ENCODE measurements at places on chromosomes 6 and 20. TPM values are rescaled to one million over a fixed set of nuclear protein-coding genes. Genes with fewer than 3 reads are reported as not detected.

DNA sequence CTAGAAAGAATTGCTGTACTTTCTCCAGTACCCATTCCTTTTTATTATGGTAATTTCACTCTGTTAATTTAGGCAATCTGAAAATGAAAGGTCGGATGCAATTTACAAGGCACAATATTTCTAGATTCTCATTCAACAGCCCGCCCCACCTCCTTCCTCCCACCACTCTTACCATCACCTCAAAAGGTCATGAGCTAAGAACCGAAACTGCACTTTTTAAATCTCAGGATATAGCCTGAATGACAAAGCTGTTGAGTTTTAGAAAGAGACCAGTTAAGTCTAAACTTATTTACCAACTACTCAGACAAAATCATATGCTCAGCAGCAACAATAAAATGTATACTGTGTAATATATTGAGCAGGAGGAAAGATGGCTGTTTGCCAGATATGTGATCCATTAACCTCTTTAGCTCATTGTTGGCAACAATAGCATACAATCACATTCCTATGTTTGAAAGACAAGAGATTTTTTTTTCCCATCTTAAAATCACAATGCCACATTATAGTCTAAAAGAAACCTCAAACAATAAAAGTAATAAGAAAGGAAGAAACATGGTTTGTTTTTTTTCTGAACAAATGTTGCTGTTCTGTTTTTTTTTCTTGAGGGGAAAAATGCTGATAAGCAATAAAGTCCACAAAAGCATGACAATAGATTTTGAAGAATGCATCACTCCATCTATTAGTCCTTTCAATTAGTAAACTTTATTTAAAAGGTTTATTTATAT lies 1.6 kb upstream of the HS3ST5 start:
- DNase-seq: no peak

The C6orf163 gene
- total RNA-seq: 2.7 TPM

The ZGPAT gene
- total RNA-seq: 24.3 TPM

DNA sequence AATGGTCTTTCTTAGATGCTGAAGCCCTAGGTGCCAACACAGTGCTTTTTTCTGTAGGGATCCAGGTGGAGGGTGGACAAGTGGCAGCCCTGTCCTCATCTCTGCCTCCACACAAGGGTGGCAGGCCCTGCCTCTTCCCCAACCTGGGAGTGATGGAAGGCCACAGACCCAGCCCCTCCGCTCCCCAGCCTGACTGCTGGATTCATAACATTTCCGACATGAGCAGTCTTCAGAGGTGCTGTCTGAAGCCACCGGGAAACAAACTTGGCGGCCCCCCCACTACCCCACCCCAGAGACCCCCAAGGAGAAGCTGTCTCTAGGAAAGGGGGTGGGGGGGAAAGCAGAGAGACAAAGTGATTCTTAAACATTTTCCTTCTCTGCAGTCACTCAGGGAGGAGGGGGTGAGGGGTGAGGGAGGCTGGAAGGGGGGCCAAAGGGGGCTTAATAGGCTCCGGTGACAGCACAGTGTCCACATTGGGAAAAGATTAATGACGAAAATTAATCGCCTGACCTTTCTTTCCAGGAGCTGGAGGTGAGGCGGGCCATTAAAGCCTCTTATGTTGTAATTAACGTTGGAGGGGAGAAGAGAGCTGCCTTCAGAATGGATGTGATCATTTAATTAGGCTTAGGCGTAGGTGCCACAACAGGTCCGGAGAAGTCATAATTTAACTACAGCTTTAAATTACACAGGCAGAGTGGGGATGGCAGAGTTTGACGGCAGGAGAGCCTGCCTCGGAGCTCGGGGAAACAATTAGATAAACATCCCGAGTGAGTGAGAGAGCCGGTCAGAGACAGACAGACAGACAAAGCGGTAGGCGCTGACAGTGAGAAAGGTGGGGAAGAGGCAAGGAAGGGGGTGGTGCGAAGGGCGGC lies 76.8 kb upstream of the FOXP4 start:
- no peak for DNase-seq

DNA sequence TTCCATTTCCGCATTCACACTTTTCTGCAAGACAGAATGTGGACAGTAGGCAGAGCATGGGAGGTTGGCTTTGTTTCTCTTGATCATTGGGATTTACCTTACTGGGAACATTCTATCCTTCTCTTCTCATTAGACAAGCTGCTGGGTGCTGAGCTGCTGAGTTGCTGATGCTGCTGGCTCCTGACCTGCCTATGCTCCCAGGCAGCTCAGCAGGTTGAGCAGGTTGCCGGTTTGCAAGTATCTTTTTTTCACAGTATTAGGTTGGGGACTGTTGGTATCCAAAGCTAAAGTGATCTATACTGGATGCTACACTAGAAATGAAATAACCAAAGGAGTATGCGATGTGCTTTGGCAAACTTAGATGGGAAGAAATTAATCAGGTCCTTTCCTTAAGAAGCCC lies 23.7 kb upstream of the ADGRF4 start:
- DNase-seq: no peak

DNA sequence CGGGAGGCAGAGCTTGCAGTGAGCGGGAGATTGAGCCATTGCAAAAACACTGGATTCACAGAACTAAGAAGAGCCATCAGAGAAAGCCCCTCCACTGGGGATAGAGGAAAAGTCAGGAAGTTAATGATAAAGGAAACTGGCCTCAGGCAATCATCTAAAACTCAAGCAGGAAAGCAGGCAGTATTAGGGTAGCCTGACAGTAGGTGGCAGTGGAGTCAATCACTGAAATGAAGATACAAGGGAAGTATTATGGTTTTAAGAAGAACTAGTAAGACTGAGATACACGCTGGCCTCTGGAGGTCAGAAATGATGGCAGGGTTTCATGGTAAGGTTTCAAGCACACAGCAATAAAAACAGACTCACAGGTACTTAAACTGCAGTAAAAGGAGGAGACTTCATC lies 578.3 kb downstream of the HACE1 start:
- DNase-seq: no peak

The BANF2 gene
- total RNA-seq: not detected

DNA sequence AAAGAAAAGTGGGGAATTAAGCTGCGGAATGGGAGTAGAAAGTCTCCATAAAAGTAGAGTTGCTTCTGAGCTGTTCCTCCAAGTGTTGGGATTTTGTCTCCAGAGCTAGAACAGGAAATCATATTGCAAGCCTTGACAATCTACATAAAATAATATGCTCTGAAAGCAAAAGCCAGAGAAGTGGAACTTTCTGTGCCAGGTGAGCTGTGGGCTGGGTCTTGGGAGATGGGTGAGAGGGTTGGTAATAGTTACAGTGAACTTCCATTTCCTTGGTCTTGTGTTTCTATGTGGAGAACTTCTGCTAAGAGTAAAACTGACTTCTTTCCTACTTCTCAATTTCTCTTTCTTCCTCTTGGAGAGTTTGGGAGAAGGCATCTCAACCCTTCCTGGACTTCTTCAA lies 6.3 kb upstream of the HMGN4 start:
- DNase-seq: no peak

GRCh38 chr20:46688151-46689081 lies 828 bp downstream of the TP53RK start:
- no peak for DNase-seq

The TNFRSF6B gene
- 19.7 TPM for total RNA-seq

The LAMP5 gene
- total RNA-seq: 0.31 TPM

GRCh38 chr6:110981202-110981600 lies 637 bp upstream of the RPF2 start:
- no peak for DNase-seq

GRCh38 chr6:38367231-38367630 lies 272.5 kb downstream of the BTBD9 start:
- DNase-seq: no peak

Measured in mucosa of descending colon (tissue), 3 donors.